ENCODE measurements at places on chromosomes 7 and 10.

- DNase-seq: no peak
Observed at GRCh38 chr10:31142026-31142425, 110.4 kb upstream of the ZNF438 start.

GRCh38 chr7:1187127-1187526, 27.1 kb upstream of the ZFAND2A start:
- no peak for DNase-seq

GRCh38 chr10:78148961-78149612, 115.4 kb downstream of the RPS24 start:
- no peak for DNase-seq

DNA sequence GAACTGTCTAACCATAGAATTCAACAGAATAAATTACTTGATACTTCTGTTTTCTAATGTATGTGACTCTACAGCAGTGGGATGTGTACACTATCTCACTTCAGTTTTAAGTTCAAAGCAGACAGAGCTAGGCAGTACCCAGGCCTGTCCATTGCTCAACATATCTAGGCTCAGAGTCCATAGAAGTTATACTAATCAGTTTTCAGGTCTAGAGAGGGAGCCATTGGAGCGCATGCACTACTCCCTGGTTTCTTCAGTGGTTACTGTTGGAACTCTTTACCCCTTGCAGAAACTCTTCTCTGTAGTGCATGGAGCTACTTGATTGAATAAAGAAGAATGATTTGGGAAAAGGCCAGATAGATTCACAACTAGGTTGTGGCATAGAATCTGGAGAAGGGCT, 4.4 kb downstream of the CD36 start:
- DNase-seq: no peak

DNA sequence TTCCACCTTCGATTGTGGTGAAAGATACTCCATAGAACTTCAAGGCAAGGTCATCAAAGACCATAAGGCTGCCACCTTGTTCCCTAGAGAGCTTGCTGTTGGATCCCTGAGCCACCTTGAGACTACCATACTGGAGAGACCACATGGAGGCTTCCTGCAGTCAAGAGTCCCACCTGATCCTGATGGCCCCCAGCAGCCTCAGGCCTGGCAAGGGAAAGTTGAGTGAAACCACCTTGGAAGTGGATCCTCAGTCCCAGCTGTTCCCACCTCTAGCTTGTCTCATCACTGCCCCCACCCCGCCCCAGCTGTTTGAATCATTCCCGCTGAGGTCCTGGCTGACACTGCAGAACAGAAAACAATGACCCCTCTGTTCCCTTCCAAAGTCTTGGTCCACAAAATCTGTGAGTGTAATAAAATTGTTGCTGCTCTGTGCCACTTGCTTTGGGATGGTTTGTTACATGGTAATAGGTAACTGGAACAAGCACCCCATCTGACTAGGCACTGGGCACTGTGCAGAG, 32.0 kb downstream of the PRLHR start:
- no peak for DNase-seq

GRCh38 chr7:16455591-16455990, 9.9 kb downstream of the SOSTDC1 start:
- no peak for DNase-seq

GRCh38 chr10:103665162-103665889, 171.8 kb downstream of the NEURL1 start:
- no peak for DNase-seq

DNA sequence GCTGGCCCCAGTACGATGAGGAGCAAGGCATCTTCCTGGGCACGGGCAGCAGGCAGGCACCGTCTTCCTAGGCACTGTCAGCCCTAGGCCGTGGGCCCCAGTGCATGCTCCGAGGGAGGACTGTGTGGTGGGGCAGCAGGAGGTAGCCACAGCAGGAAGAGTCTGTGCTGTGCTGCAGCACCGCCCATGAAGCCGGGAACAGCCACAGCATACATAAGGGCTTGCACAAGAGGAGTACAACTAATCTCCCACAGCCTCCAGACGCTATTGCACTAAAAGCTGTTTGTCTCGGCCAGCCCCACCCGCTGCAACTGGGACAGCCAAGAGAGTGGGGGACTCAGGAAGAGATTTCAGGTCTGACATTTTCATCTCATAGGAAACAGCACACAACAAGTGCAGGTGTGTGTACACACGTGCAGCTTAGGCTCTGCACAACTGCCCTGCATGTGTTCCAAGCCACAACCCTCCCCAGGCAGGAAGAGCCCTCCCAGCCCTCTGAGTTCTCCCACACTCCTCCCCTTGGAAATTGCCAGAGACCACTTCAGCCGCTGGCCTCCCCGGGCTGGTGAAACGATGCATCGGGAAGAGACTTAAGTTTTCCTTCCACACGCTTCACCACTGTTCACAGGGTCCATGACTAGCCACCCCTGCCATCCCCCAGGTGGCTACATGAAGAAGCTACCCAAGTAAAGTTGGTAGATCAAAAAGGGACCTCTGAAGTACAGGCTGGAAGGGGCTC, 88.1 kb upstream of the DDC start:
- no peak for DNase-seq

GRCh38 chr10:15043674-15044073, at the start of gene OLAH:
Gene OLAH (plus strand): TSS chr10:15043943. CDS start chr10:15047289, 3,346 bp downstream.
- DNase-seq: no peak

GRCh38 chr10:35346248-35346647, 9.9 kb downstream of the CCNY start:
- DNase-seq: peak; percentile 32

DNA sequence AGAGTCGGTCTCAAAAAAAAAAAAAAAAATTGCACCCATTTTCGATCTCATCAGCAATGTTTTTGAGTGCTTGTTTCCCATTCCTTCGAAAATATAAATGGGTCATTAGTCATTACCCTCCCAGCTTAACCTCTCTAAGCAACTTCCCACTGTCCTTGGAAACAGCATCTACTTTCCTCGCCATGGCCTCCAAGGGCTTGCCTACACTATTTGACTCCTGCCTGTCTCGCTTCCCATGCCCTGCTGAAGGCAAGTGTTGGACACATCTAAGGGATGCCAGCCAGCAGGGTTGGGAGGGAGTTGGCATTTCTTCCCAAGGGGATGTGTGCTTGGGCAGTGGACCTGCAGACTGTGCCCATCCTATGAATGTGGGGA, 12.7 kb upstream of the RHBDD2 start:
- DNase-seq: no peak

- no peak for DNase-seq
Observed at GRCh38 chr7:102132209-102132752, 154.4 kb upstream of the SH2B2 start.

DNA sequence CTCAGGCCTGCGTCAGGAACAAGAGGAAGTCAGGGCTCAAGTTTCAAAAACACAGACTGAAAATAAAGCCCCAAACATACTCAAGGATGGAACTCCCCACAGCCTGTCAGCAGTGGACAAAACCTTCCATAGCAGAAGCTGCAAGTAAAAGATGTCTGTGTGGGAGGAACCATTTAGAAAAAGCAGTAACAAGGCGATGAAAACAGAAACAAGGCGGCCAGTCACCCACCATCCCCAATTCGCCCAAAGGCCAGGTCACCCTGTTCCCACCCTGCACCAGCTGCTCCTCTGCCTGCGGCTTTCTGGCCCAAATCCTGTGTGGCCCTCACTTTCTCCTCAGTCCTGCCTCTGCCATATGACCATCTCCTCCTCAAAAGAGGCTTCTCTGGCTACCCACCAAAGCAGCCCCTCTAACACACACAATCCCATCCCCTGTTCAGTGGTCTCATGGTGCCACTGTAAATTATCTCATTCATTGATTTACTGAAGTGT, 27.8 kb downstream of the KCNMA1 start:
- no peak for DNase-seq

GRCh38 chr7:282621-283020, 7.3 kb upstream of the FOXL3 start:
- DNase-seq: no peak

GRCh38 chr7:103011650-103012049, 62.9 kb downstream of the FBXL13 start:
- no peak for DNase-seq

GRCh38 chr10:30386801-30387588, 37.9 kb upstream of the MTPAP start:
- no peak for DNase-seq

GRCh38 chr10:105063796-105064195, 422.7 kb downstream of the SORCS3 start:
- no peak for DNase-seq

- no peak for DNase-seq
Observed at GRCh38 chr7:99257065-99257464, 15.6 kb upstream of the MYH16 start.

GRCh38 chr7:112981966-112982365, 104.7 kb downstream of the GPR85 start:
- DNase-seq: peak; percentile 16

DNA sequence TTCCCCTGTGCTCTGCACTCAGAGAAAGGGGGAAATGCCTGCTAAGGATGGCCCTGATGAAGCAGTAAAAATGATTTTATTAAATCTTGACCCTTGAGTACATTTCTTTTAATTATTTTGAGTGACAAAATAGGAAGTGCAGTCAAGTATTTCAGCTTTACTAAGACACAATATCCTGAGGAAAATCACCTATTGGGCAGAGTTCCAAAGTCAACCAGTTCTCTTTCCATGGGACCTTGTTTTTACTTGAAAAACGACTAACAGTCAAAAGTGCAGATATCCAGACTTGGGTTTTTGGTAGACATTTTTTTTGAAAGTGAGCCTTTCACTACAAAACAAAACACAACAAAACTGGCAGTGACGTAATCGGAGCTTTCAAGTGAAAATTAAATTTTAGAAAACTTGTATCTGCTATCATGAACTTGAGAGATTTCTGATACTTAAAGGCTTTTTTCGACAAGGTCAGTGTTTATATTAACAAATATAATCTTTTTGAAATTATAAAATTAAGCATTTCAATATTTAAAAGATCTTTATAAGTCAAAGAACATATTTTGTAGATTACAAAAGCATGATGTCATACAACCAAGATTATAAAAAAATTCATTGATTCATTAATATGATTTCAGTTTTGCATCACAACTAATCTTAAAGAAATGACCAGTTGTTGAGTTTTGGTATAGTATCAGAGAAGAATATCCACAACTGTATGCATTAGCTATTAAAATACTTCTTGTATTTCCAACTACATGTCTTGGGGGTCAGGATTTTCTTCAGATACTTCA, 513.8 kb upstream of the AKR1E2 start:
- DNase-seq: no peak

- DNase-seq: no peak
Observed at GRCh38 chr7:150857276-150858055, 5.1 kb downstream of the AOC1 start.

DNA sequence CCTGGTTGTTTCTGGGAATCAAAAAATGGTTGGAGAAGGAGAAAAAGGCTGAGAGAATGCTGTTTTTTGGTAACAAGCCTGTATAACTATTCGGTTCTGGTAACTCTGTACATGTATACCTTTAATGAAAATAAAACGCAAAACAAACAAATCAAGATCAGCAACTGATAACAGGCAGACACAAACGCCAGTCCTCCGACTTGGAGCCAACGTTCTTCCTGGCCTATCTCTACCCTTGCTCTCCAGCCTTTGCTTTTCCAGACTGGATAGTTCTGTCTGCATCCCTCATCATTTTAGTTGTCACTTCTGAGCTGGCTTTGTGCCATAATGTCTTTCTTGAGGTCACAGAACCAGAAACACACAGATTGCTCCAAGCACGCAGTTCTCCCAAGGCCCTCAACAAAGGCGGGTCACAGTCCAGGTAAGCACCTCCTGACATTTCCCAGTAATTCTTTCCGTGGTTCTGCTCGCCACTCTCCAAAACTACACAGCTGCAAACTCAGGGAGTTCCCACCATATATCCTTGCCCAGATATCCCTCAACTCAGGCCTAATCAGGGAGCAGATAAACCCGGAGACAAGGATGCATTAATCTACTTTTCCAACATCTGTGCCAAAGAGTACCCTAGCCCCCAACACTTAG, 20.2 kb downstream of the HIP1 start:
- DNase-seq: no peak

- no peak for DNase-seq
Observed at GRCh38 chr10:124336186-124336585, 82.5 kb downstream of the OAT start.

DNA sequence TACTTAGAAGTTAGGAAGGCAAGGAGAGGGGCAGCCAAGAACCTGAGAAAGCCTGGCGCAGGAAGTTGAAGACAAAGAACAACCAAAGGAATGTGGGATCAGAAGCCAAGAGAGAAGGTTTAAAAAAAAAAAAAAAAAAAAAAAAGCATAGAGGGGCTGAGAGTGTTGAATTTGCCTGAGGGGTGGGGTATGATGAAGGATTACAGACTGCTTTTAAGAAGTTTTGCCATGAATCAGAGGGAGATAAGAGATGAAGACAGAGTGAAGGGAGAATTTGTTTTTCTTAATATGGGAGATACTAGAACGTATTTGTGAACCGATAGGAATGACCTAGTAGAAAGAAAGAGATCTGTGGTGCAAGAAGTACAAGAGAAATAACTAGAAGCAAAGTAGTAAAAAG, 6.7 kb downstream of the SLC26A4 start:
- no peak for DNase-seq

- DNase-seq: no peak
Observed at GRCh38 chr7:130960208-130960988, 226.4 kb upstream of the KLF14 start.

DNA sequence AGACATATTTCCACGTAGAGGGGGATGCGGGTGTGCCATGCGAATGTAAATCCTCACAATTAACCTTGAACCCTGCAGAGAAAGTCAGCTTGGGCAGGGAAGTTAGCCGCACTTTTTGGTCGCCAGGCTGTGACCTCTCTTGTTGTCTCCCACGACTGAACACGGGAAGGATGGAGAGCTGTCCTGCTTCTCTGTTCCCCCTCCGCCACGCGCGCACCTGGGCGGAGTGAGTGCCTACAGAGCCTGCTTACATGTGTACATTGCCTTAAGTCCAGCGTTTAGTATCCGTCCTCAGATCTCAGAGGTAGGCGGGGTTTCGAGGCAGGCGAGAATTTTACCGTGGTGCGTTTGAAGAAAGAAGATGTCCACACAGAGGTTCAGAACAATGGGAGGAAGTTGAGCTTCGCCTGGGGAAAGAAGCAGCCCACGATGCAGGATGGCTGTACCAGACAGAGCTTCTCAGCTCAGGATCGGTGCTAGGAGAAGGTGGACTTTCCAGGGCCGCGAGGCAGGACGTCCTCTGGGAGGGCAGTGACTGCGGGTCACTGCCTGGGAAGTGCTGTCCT, 482 bp upstream of the ERCC6 start:
- DNase-seq: peak; percentile 31

GRCh38 chr7:44958645-44959344, 20.0 kb downstream of the MYO1G start:
- no peak for DNase-seq

DNA sequence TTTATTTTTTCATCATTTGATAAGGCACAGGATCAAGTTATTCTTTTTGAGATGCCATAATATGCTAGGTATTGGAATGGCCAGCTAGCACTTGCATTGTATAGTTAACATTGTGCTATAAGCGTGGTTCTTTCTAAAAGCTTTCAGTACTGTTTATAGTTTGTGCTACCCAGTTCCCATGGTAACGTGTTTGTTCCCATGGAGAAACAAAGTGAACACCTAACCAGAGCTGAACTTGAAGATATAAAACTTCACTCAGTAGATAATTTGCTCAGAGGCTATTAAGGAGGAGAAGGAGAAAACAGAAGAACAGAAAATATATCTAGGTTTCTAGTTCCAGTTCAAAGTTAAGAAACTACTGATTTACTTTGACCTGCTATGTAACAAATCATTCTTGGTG, 23.6 kb upstream of the ITGB8 start:
- no peak for DNase-seq

- no peak for DNase-seq
Observed at GRCh38 chr7:107186240-107186639, 17.4 kb downstream of the HBP1 start.
